B cell (primary cell): ENCODE measurements at places on chromosomes 3 and 15.

DNA sequence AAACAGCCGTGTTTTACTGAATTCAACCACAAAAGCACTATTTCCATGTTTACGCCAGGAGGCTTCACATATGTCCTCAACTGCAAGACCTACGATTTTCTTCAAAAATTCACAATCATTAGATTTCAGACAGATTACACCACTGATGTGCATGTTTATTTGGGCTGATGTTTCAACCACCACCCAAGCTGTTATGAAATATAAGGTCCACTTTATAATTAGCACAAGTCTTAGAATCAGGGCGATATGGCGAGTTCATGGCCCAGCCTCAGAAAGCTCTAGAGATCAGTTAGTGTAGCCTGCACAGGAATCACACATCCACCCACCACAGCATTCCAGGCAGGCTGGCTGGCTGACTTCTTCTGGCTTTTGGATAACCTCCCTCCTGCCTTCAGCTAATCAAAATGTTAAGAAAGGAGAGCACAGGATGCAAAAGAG is 15.4 kb downstream of the SH3BP5 start:
- H3K27me3 ChIP-seq = no peaks in the 10 kb centered on the region
- H3K4me1 ChIP-seq = peaks cover 76% of the 10 kb centered on the region
- H3K4me3 ChIP-seq = no peak overlapping the region
- H3K36me3 ChIP-seq = no peaks in the 10 kb centered on the region
- DNase-seq = no peak

GRCh38 chr3:126358038-126358815 is 1.0 kb upstream of the KLF15 start:
- H3K27ac ChIP-seq = no peak overlapping the region
- peaks cover 41% of the 10 kb centered on the region for H3K27me3 ChIP-seq
- H3K36me3 ChIP-seq = no peaks in the 10 kb centered on the region
- no peak for DNase-seq
- H3K4me1 ChIP-seq = peaks cover 20% of the 10 kb centered on the region

- H3K27me3 ChIP-seq = peaks cover 25% of the 10 kb centered on the region
- H3K36me3 ChIP-seq = no peaks in the 10 kb centered on the region
These were observed 36.7 kb downstream of the HMCES start for GRCh38 chr3:129315223-129315997.

DNA sequence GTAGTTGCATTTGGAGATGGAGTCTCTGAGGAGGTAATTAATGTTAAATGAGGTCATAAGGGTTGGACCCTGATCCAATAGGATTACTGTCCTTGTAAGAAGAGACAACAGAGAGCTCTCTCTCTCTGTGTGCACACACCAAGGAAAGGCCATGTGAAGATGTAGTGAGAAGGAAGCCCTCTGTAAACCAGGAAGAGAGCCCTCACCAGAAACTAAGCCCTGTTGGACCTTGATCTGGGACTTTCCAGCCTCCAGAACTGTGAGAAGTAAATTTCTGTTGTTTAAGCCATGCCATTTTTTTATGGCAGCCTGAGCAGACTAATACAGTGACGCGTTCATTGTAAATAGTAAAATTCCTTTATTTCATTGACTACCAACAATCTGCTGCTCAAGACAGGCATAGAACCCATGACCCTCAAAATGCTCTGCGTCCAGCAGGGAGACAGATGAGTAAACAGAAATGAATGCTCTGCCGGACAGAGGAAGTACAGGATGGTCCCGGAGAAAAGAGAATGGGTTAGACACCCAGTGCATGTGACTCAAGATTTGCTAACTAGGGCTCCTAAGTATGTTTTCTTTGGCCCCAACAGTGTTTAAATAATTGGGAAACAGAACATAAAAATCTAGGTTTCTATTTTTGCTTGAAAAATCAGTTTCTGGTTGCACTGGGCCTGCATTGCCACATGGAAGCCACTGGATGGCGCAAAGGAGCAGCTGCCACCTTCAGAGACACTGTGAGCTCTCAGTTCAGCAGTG is 37.9 kb upstream of the TNFAIP8L3 start:
- H3K4me1 ChIP-seq = no peaks in the 10 kb centered on the region
- H3K27ac ChIP-seq = no peak overlapping the region
- no peaks in the 10 kb centered on the region for H3K36me3 ChIP-seq
- no peaks in the 10 kb centered on the region for H3K27me3 ChIP-seq

DNA sequence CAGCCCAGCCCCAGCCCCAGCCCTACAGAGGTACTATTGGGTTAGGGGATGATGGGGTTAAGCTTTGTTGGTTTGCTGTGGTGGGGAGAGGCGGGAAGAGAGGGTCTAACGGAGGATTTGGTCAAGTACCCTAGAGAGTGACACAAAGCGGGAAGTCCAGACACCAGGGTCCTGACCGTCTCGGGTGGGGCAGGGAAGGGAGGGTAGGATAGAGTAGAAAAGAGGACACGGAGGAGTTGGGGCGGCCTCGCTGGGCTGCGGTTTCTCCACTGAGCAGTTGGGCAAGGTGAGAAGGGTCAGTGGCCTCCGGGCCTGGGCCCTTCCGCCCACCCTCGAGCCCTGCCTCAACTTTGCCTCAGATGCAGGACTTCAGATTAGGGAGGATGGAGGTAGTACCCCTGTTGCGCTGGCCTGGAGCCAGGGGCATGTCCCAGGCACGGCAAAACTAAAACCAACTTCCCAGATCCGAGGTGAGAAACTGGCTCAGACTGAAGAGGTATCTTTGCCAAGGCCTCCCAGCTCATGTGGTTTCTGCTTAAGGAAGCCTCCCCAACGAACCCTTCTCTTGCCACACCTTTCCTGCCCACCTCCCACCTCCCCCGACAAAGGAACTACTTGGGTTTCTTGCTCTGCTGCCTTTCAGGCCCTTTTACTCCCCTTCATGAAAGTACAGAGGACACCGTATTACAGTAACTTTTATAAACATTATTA is 551 bp downstream of the PML start:
- H3K27me3 ChIP-seq = no peaks in the 10 kb centered on the region
- H3K27ac ChIP-seq = peak overlapping the region; percentile 82
- peaks cover 75% of the 10 kb centered on the region for H3K4me1 ChIP-seq
- no peaks in the 10 kb centered on the region for H3K36me3 ChIP-seq
- peak overlapping the region; percentile 36 for H3K4me3 ChIP-seq
- peak; percentile 49 for DNase-seq

GRCh38 chr3:181604267-181604666 is 107.5 kb upstream of the SOX2 start:
- H3K4me1 ChIP-seq = no peaks in the 10 kb centered on the region
- no peak overlapping the region for H3K4me3 ChIP-seq
- DNase-seq = no peak

DNA sequence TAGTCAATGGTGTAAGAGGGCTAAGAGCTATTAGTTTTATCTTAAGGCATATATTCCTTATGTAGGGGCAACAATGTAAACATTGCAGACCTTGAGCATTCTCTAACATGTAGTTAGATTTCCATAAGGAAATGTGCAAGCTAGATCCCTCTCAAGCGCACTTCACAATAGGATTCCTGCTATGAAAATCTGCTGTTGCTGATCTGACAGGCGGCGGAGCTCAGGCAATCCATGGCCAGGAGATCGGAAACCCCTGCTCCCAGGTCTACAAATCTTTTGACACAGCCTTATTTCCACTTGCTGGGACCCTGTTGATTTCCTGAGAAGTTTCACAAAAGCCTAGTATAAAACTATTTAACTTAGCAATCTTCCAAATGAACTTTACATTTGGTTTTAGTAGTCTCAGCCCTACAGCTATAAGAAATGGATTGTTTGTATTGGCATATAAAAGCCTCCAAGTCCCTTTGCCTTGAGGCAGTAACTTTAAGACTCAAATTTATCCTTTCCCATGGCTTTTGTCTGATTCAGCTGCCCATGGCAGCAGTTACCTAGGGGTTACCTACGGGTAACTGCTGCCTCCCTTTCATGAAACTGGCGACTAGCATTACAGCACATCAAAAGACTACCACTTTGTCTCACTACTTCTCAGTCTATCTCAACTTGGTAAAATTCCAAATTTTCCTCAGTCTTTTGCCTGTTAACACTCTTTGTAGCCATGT is 22.7 kb downstream of the TRA2B start:
- no peaks in the 10 kb centered on the region for H3K27me3 ChIP-seq
- H3K27ac ChIP-seq = no peak overlapping the region
- no peak overlapping the region for H3K4me3 ChIP-seq

- H3K27ac ChIP-seq = no peak overlapping the region
- no peaks in the 10 kb centered on the region for H3K36me3 ChIP-seq
- H3K4me1 ChIP-seq = peaks cover 67% of the 10 kb centered on the region
- H3K4me3 ChIP-seq = no peak overlapping the region
- DNase-seq = no peak
These were observed 403.9 kb upstream of the TBL1XR1 start for GRCh38 chr3:177601152-177601551.

- DNase-seq = no peak
- H3K27ac ChIP-seq = no peak overlapping the region
- H3K36me3 ChIP-seq = no peaks in the 10 kb centered on the region
- H3K27me3 ChIP-seq = no peaks in the 10 kb centered on the region
These were observed 132.5 kb downstream of the ARNT2 start for GRCh38 chr15:80536716-80537115.

GRCh38 chr3:125302932-125303331 is 72.2 kb downstream of the ZNF148 start:
- H3K27ac ChIP-seq = no peak overlapping the region
- no peaks in the 10 kb centered on the region for H3K27me3 ChIP-seq
- H3K36me3 ChIP-seq = peaks cover 7% of the 10 kb centered on the region
- no peak overlapping the region for H3K4me3 ChIP-seq

DNA sequence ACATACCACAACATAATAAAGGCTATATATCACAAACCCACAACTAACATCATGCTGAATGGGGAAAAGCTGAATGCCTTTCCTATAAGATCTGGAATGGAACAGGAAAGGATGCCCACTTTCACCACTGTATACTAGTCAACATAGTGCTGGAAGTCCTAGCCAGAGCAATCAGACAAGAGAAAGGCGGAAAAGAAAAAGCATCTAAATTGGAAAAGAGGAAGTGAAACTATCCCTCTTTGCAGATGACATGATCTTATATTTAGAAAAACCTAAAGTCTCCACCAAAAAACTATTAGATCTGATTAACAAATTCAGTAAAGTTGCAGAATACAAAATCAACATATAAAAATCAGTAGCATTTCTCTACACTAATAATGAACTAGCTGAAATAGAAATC is 14.6 kb upstream of the PIK3CA start:
- DNase-seq = peak; percentile 39
- no peaks in the 10 kb centered on the region for H3K27me3 ChIP-seq
- H3K4me3 ChIP-seq = no peak overlapping the region
- no peaks in the 10 kb centered on the region for H3K36me3 ChIP-seq
- peaks cover 3% of the 10 kb centered on the region for H3K4me1 ChIP-seq
